ENCODE measurements at places on chromosomes 5 and 9.

DNA sequence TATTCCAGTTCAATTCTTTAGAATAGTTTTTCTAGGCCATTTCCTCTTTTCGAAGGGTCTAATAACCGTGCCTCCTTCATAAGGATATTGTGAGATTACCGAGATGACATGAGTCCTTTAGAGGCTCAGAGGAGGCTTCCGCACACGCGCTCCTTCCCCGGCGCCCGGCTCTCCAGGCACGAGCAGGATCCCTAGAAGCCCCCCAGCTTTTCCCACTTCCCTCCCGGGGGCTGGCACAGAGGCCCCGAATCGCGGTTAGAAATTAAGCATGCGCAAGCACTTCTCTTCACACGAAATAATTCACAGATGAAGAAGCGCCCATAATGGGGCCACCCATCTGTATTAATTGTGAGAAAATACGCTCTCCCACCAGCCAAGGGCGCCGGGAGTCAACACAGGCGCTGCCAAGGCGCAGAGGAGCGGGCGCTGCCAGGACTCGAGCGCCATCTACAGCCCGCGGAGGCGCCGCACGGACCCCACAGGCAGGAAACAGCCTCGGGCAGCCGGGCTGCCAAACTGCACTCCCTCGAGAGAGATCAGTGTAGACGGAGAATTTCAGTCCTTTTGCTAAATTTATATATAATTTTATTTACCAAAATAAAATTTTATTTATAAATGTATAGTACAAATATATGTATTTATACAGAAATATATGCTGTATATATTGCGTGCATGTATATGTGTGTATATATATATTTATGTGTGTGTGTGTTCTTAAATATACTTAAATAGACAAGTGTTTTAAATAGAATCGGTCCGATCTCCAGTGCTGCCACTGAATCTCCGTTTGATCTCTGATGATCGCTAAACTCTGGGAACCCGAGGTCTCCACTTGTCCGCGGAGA, 258.1 kb upstream of the NFIL3 start:
- DNase-seq = peak; percentile 86

GRCh38 chr9:16112116-16112515, 559.3 kb downstream of the CCDC171 start:
- no peak for DNase-seq

- no peak for DNase-seq
These were observed 538.2 kb downstream of the CCDC171 start for GRCh38 chr9:16090907-16091629.

DNA sequence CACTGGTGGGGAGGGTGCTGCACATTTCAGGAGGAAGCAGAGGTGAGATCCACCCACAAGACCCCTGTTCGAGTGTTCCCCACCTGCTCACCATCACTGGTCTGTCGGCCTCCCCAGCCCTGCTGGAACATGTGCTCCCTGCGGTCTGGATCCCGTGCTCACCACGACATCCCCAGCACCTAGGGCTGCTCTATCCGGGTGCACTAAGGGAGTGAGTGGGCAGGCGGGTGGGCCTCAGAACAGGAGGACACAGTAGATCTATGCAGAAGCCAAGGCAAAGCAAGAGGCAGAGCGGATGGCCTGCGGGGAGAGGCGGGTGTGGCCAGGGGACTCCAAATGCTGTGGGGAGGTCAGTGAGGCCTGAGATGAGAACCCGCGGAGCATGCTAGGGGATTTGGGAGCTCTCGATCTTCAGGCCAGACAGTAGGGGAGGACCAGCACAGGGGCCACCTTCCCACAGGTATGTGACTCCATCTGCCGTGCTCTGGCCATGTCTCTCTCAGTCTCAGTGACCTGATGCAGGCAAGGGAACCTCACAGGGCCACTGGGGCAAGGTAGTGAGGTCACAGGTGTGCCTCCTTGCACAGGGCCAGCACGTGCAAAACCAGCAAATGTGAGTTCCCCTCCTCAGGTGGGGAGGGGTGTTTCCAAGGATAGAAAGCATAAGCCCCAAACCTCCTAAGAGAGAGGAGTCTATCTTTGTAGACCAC, 134.2 kb downstream of the ZNF354C start:
- no peak for DNase-seq

- no peak for DNase-seq
These were observed 319.2 kb upstream of the CD180 start for GRCh38 chr5:67515762-67516161.

GRCh38 chr9:33175649-33176325, 8.7 kb upstream of the B4GALT1 start:
- no peak for DNase-seq

GRCh38 chr9:132631280-132631679, 38.5 kb downstream of the DDX31 start:
- no peak for DNase-seq

All from GM20000 (cell line).